ENCODE measurements at places on chromosomes 5 and 9.

GRCh38 chr5:141608557-141608956 lies 10.2 kb downstream of the DIAPH1 start:
- H3K27ac ChIP-seq = peak overlapping the region; percentile 74
- H3K27me3 ChIP-seq = no peaks in the 10 kb centered on the region

GRCh38 chr9:73996844-73997243 lies 500.3 kb upstream of the RORB start:
- H3K27ac ChIP-seq = no peak overlapping the region
- H3K4me3 ChIP-seq = no peak overlapping the region
- no peaks in the 10 kb centered on the region for H3K36me3 ChIP-seq
- DNase-seq = no peak
- no peaks in the 10 kb centered on the region for H3K27me3 ChIP-seq

DNA sequence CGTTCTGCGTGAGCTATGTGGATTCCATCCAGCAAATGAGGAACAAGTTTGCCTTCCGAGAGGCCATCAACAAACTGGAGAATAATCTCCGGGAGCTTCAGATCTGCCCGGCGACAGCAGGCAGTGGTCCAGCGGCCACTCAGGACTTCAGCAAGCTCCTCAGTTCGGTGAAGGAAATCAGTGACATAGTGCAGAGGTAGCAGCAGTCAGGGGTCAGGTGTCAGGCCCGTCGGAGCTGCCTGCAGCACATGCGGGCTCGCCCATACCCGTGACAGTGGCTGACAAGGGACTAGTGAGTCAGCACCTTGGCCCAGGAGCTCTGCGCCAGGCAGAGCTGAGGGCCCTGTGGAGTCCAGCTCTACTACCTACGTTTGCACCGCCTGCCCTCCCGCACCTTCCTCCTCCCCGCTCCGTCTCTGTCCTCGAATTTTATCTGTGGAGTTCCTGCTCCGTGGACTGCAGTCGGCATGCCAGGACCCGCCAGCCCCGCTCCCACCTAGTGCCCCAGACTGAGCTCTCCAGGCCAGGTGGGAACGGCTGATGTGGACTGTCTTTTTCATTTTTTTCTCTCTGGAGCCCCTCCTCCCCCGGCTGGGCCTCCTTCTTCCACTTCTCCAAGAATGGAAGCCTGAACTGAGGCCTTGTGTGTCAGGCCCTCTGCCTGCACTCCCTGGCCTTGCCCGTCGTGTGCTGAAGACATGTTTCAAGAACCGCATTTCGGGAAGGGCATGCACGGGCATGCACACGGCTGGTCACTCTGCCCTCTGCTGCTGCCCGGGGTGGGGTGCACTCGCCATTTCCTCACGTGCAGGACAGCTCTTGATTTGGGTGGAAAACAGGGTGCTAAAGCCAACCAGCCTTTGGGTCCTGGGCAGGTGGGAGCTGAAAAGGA lies 10.9 kb downstream of the QRFP start:
- no peak for DNase-seq
- H3K4me3 ChIP-seq = no peak overlapping the region
- no peak overlapping the region for H3K27ac ChIP-seq

GRCh38 chr5:50724262-50724661 lies 57.8 kb downstream of the PARP8 start:
- peak; percentile 48 for DNase-seq
- H3K4me3 ChIP-seq = no peak overlapping the region
- H3K4me1 ChIP-seq = peaks cover 24% of the 10 kb centered on the region
- H3K36me3 ChIP-seq = no peaks in the 10 kb centered on the region

DNA sequence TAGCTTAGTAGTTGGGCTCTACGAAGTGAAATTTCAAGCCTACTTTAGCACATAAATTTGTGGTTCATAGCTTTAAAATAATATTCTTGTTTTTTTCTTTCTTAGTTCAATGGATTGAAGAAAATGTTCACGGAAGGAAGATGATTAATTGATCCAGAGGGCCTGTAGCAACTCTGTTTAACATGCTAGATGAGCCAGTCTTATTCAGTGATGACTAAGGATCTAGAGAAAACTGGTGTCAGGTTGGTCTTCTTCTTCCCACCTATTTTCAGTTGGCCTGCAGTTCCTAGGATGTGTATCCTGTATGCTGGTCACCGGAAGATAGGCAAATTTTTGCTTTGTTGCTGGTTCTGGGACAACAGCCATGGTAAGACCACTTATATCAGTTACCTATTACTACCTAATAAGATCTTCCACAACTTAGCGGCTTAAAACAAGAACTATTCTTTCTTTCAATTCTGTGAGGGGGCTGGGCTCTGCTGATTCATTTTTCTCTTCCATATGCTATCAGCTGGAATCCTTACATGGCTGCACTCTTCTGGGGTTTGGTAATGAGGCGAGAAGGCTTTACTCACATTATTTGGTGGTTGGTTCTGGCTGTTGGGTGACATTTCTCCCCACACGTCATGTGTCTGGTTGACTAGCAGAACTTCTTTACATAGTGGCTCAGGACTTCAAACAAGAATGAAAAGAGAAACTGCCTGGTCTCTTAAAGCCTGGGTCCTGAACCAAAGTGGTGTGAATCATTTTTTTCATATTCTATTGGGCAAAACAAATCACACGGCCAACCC lies 182.7 kb upstream of the ACTBL2 start:
- H3K4me3 ChIP-seq = no peak overlapping the region
- no peak for DNase-seq
- H3K4me1 ChIP-seq = peaks cover 4% of the 10 kb centered on the region
- H3K36me3 ChIP-seq = no peaks in the 10 kb centered on the region

GRCh38 chr5:163509291-163509951 lies 4.0 kb downstream of the MAT2B start:
- no peaks in the 10 kb centered on the region for H3K27me3 ChIP-seq
- peaks cover 31% of the 10 kb centered on the region for H3K36me3 ChIP-seq
- DNase-seq = peak; percentile 24
- H3K4me1 ChIP-seq = peaks cover 18% of the 10 kb centered on the region
- no peak overlapping the region for H3K4me3 ChIP-seq

- H3K27ac ChIP-seq = no peak overlapping the region
- no peaks in the 10 kb centered on the region for H3K4me1 ChIP-seq
- H3K4me3 ChIP-seq = no peak overlapping the region
- no peaks in the 10 kb centered on the region for H3K27me3 ChIP-seq
- no peak for DNase-seq
- no peaks in the 10 kb centered on the region for H3K36me3 ChIP-seq
Observed at GRCh38 chr5:53017383-53017782, 28.2 kb downstream of the ITGA2 start.

GRCh38 chr5:133381041-133381440 lies 231.3 kb downstream of the FSTL4 start:
- H3K36me3 ChIP-seq = no peaks in the 10 kb centered on the region
- no peak overlapping the region for H3K27ac ChIP-seq
- H3K4me3 ChIP-seq = no peak overlapping the region

DNA sequence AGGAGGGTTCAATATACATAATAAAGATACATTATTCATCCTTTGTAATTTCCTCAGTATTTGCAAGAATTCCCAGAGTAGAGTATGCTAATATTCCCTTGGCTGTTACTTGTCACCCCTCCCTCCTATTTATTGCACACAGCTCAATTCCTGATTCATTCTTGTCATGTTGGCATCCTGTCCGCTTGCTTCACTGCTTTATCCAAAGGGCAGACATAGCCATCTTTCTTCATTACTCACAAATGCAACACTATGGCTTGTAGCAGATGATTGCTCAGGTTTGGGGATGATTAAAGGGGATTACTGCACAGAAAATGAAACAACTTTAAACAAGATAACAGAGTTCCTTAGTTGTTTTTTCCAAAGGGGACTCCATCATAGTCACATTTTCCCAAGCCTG lies 1.2 kb upstream of the IL33 start:
- H3K27ac ChIP-seq = no peak overlapping the region
- H3K36me3 ChIP-seq = no peaks in the 10 kb centered on the region
- H3K4me1 ChIP-seq = no peaks in the 10 kb centered on the region

GRCh38 chr5:73673161-73673591 lies 47.2 kb downstream of the ARHGEF28 start:
- peaks cover 17% of the 10 kb centered on the region for H3K4me1 ChIP-seq
- no peaks in the 10 kb centered on the region for H3K36me3 ChIP-seq
- DNase-seq = peak; percentile 74
- peak overlapping the region; percentile 38 for H3K27ac ChIP-seq

- DNase-seq = no peak
- no peak overlapping the region for H3K4me3 ChIP-seq
- H3K36me3 ChIP-seq = no peaks in the 10 kb centered on the region
- no peak overlapping the region for H3K27ac ChIP-seq
Observed at GRCh38 chr5:91643797-91644196, 260.7 kb upstream of the ARRDC3 start.

DNA sequence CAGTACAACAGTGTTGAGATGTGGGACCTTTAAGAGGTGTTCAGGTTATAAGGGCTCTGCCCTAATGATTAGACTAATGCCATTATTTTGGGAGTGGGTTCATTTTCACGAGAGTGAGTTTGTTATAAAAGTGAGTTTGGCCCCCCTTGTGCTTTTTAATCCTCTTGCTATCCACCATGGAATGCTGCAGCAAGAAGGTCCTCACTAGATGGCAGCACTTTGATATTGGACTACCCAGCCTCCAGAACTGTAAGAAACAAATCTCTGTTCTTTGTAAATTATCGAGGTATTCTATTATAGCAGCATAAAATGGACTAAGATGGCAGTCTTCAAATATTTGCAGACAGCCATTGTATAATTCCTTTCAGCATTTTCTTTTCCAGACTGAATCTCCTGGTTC lies 212.4 kb downstream of the LRRC70 start:
- H3K4me1 ChIP-seq = no peaks in the 10 kb centered on the region
- no peak for DNase-seq
- no peak overlapping the region for H3K27ac ChIP-seq

GRCh38 chr9:105065098-105066088 lies 137.4 kb upstream of the ABCA1 start:
- no peaks in the 10 kb centered on the region for H3K36me3 ChIP-seq
- no peaks in the 10 kb centered on the region for H3K27me3 ChIP-seq
- H3K27ac ChIP-seq = no peak overlapping the region
- DNase-seq = no peak
- peaks cover 32% of the 10 kb centered on the region for H3K4me1 ChIP-seq

DNA sequence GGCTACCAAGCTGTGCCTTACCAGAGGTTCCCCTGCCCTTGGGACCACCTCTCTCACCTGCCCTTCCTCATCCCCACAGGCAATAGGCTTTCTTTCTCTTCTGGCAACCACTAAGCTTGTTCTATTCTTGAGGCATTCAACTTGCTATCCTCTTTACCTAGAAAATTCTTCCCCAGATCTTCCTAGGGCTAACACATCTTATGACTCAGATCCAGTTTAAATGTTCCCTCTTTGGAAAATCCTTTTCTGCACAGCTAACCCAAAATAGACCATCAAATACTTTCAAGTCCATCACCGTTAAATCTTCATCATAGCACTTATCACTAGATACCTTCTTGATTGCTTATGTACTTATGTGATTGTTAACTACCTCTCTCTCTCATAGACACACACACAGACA lies 93.7 kb downstream of the ENC1 start:
- H3K4me1 ChIP-seq = no peaks in the 10 kb centered on the region
- H3K27ac ChIP-seq = no peak overlapping the region
- no peak overlapping the region for H3K4me3 ChIP-seq
- H3K36me3 ChIP-seq = no peaks in the 10 kb centered on the region
- no peaks in the 10 kb centered on the region for H3K27me3 ChIP-seq
- no peak for DNase-seq

DNA sequence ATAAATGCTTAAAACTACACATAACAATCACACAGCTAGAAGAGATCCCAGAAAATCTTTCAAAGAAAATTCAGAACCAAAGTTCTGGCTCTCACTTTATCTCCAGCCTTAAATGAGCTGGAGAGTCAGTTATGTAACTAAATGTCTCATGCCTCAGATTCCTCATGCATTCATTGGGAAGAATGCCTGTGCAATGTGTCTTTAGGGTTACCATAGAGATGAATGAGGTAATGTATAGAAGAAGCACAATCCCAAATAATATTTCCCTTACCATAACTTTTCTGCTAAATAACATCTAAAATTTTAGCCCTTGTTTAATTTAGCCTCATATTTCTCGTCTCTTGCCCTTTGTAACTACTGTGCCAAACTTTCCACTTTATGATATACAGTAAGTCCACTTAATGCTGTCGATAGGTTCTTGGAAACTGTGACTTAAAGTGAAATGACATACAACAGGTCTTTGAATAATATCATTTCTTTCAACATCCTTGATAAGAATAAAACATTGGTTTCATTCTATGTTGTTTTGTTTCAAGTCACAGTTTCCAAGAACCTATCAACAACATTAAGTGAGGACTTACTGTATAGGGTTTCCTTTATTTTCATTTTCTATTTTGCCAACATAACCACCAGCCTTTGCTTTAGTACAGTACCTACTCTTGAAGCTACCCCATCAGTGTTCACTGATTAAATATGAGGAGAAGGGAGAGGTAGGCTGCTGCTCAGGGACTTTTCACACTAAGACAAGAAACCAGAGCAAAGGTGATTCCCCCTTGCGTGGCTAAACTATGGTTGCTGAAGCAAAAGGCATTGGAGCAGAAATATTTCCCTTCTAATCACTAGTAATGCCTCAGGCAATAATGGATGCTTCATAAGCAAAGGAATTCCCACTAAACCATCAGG lies 295.7 kb upstream of the PTGER4 start:
- no peak overlapping the region for H3K4me3 ChIP-seq
- H3K4me1 ChIP-seq = peaks cover 52% of the 10 kb centered on the region
- H3K27ac ChIP-seq = no peak overlapping the region
- no peaks in the 10 kb centered on the region for H3K36me3 ChIP-seq

- H3K4me1 ChIP-seq = no peaks in the 10 kb centered on the region
- no peak for DNase-seq
- H3K4me3 ChIP-seq = no peak overlapping the region
- no peak overlapping the region for H3K27ac ChIP-seq
Observed at GRCh38 chr5:126514131-126514557, 80.9 kb downstream of the ALDH7A1 start.

DNA sequence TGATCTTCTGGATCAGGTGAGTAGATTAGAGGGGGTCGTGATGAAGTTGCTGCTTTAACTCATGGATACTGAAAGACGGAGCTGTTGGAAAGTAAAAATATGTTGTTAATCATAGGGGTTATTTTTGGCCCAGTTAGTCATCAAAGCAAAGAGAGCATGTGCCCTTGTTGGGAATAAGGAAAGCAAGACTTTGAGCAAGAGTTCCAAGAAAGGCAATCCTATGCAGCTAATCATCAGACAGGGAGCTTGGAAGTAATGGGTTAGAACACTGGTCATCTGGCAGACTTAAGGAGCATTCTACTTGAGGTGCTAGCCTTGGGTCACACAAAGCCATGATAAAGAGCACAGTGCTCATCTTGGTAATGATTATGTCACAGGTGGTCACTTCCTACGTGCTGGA lies 18.3 kb downstream of the ASPN start:
- H3K27ac ChIP-seq = no peak overlapping the region
- no peaks in the 10 kb centered on the region for H3K27me3 ChIP-seq
- H3K4me3 ChIP-seq = no peak overlapping the region
- H3K4me1 ChIP-seq = no peaks in the 10 kb centered on the region
- H3K36me3 ChIP-seq = no peaks in the 10 kb centered on the region
- no peak for DNase-seq

GRCh38 chr5:67315082-67315989 lies 118.7 kb upstream of the CD180 start:
- H3K4me3 ChIP-seq = no peak overlapping the region
- H3K27ac ChIP-seq = no peak overlapping the region
- H3K36me3 ChIP-seq = no peaks in the 10 kb centered on the region
